Stimulated activated naive CD4-positive, alpha-beta T cell (primary cell): ENCODE measurements at places on chromosomes 5 and 9.

GRCh38 chr9:77927265-77927664, 104.3 kb downstream of the GNAQ start:
- DNase-seq: no peak

- peak; percentile 40 for DNase-seq
Measured at GRCh38 chr9:120931231-120932085, 4.9 kb upstream of the TRAF1 start.

DNA sequence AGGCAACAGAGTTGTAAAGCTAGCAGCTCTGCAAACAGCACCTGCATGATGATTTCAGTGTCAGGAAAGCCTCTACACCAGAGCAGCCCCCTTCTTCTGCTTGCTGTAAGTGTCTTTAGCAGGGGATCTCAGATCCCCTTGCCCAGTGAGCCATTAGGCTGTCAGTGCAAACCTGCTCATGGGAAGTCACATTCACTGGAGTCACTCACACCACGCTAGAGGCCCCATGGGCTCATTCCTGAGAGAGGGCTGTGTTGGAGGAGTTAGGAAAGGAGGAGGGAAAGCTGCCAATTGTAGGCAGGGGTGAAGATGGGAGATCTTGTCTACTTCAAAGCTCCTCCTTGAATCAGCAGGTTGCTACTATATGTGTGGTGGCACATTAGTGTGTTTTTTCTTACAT, 275.2 kb downstream of the SMARCA2 start:
- no peak for DNase-seq

GRCh38 chr9:130437011-130437789, 7.6 kb upstream of the ASS1 start:
- no peak for DNase-seq

DNA sequence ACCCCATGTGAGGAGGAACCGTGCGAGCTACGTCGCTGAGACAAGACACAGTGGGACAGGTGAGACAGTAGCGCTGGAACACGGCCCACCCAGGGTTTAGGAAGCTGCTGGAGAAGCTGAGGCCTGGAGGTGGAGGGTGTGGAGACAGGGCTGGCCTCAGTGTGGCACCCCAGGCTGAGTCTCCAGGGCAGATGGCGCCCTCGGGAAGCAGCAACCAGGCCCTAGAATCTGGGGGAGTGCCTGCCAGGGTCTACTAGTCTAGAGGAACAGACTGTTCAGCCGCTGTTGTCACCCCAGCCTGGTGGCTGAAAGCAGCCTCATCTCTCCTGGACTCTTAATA, 4.6 kb upstream of the TERT start:
- DNase-seq: no peak

- no peak for DNase-seq
Measured at GRCh38 chr5:119811458-119811857, 182.1 kb downstream of the FAM170A start.

DNA sequence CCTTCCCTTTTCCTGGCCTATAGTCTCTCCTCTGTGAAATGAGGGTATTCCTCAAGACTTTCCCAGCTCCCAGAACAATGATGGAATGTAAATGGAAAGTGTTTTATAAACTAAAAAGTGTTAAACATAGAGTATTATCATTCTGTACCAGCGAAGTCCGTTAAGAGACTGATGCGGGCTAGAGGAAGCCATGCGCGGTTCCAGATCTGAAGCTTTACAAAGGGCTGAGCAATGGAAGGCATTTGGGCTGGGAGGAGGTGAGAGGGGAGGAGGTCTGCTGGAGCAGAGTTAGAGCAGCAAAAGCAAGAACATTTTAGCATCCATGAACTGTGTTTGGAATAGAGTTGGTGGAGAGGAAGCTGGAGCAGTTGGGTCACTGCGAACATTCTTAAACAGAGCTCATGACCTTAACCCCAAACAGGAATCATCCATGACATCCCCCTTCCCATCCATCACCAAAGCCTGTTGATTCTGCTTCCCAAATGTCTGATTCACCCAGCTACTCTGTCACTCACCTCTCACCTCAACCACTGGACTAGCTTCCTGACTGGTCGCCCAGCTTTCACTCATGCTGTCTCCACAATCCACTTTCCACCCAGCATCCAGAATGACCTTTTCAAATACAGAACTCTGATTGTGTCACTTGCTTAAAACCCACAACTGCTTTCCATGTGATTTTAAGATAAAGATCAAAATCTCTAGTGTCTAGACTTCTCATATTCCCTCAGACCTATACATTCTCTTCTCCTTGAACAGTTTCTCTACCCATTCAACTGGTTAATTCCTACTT, 37.1 kb downstream of the CDK5RAP2 start:
- DNase-seq: no peak

DNA sequence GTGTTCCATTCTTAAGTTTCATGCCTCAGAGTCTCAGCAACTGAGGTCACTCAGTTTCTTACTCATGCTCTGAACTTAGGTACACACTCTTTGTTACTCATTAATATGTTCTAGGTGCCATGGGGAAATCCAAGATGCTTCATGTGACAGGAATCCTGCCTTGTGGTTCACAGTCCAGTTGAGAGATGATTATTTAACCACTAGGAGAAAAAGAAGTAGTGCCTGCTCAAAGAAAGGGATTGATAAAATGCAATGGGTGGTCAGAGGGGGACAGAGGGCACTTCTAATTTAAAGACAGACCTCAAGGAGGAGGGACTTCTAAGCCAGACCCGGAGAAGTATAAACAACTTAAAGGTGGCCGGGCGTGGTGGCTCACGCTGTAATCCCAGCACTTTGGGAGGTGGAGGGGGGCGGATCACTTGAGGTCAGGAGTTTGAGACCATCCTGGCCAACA, 69.0 kb downstream of the UGCG start:
- DNase-seq: no peak
